ENCODE measurements at places on chromosomes 12 and 14. TPM values are rescaled to one million over a fixed set of nuclear protein-coding genes. Genes with fewer than 3 reads are reported as not detected.

Gene FAM90A1
- 0.20 TPM for total RNA-seq

DNA sequence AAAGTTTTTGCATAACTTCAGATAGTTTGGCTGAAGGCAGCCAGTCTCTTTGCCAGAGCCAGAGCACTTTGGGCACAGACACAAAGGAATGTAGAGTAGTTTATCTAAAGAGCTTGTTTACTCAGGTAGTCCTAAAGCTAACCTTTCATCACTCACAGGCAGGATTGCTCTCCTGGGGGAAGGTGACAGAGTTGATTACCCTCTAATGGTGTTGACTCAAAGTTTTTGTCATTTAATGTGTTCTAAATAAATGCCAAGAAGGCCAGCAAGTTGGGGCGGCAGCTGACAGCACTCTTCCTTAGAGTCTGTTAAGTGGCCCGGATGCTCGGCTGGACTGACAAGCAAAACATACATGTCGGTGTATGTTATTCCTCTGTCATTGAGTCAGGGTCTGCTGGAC, 9.3 kb upstream of the TAS2R46 start:
- peaks cover 11% of the 10 kb centered on the region for H3K36me3 ChIP-seq
- DNase-seq, result no peak
- H3K27ac ChIP-seq, result no peak overlapping the region
- H3K4me1 ChIP-seq, result peaks cover 4% of the 10 kb centered on the region

Gene KIF5A
- total RNA-seq, result 0.93 TPM

DNA sequence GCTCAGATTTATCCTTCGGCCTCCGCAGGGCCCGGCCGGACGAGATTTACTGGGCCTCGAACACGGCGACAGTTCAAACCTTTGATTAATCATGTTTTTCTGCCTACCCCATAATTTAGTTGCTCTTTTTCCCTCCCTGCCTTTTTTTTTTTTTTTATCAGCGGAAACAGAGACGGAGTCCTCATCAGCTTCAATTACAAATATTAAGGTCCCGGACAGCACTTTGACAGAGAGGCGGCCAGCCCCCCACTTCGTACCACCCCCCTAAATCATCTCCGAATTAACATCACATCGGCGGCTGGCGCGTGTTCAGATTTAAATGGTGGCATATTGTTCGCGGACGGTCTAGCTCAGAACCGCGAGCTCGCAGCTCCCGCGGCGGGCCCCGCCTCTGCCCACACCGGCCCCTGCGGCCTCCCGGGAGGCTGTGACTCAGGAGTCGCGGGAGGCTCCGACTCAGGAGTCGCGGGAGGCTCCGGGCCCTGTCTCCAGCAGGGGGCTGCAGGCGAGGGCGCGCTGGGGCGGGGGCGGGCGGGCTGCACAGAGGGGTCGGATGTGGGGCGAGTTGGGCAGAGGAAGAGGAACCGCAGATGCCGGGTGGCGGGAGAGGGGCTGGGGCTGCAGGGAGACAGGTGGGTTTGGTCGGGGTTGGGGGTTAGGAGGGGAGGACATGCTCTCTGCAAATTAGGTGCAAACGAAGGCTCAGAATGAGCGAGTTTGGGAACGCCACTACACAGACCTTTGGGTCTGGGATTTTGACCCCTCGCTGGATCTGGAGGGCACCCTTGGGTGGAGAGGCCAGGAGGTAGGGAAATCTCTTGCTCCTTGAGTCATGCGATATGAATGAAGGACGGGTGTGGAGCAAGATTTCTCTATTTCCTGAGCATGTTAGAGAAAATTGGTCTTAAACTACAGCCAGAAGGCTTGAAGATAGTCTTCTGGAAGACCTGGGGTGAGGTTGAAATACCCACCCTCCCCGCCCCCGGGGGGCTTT, 19.6 kb upstream of the ATP5MC2 start:
- peaks cover 25% of the 10 kb centered on the region for H3K4me1 ChIP-seq
- peak overlapping the region; percentile 26 for H3K4me3 ChIP-seq
- no peak for DNase-seq
- no peaks in the 10 kb centered on the region for H3K36me3 ChIP-seq
- peaks cover 75% of the 10 kb centered on the region for H3K27me3 ChIP-seq

Gene TAS2R50
- 0.73 TPM for total RNA-seq

Gene TBC1D30
- total RNA-seq, result not detected

DNA sequence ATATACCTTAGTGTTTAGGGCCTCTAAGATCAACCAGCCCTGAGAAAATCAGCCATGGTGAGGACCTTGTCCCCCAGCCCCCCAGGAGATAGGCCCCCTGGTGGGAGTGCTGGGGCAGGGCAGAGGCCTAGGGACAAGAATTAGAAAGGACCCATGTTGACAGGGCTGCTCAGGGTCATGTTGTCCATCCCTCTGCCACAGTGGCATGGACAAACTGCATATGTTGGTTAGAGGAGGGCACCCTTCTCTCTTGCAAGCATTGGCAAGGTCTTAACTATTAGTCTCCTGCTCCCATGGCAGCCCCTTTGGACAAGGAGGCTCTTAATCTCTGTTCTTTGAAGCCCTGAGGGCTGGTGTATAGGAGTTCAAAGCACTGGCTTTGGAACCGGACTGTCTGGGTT, 755 bp upstream of the PTPN6 start:
- peaks cover 78% of the 10 kb centered on the region for H3K4me1 ChIP-seq
- peak overlapping the region; percentile 94 for H3K4me3 ChIP-seq
- H3K36me3 ChIP-seq, result peaks cover 39% of the 10 kb centered on the region
- no peak for DNase-seq
- H3K27ac ChIP-seq, result peak overlapping the region; percentile 99

Gene ASPG
- not detected for total RNA-seq

DNA sequence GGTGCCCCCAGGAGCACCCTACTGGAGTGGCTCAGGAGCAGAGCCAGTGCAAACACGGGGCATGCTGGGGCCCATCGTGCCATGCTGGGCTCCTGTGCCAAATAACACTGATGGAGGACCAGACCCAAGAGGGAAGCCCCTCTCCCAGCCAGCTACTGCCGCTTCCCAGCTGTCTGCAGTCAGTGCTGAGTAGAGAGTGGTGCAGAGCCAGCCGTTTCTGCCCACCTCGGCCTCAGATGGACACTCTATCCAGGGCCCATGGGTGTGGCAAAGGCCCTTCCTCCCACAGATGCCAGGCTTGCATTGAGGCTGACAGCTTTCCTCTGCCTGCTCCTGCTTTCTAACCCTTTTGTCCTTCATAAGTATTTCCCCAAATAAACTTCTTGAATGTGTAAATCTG, 13.2 kb downstream of the CLBA1 start:
- H3K4me3 ChIP-seq, result no peak overlapping the region
- H3K4me1 ChIP-seq, result peaks cover under 1% of the 10 kb centered on the region

Gene DPPA3
- total RNA-seq, result not detected

Gene CPNE6
- total RNA-seq, result not detected

GRCh38 chr12:90111791-90112580, 403.3 kb upstream of the ATP2B1 start:
- DNase-seq, result no peak
- H3K4me3 ChIP-seq, result no peak overlapping the region
- H3K36me3 ChIP-seq, result no peaks in the 10 kb centered on the region
- no peaks in the 10 kb centered on the region for H3K27me3 ChIP-seq

Gene CATSPERB
- 2.5 TPM for total RNA-seq

Gene A2ML1
- not detected for total RNA-seq

GRCh38 chr12:107352347-107353081, 259.2 kb upstream of the CRY1 start:
- H3K4me1 ChIP-seq, result peaks cover 36% of the 10 kb centered on the region
- H3K36me3 ChIP-seq, result no peaks in the 10 kb centered on the region
- H3K27me3 ChIP-seq, result no peaks in the 10 kb centered on the region
- no peak for DNase-seq

GRCh38 chr12:98743362-98743953, 98.4 kb downstream of the APAF1 start:
- H3K4me1 ChIP-seq, result peaks cover 48% of the 10 kb centered on the region
- peak overlapping the region; percentile 60 for H3K27ac ChIP-seq
- peak; percentile 63 for DNase-seq
- H3K36me3 ChIP-seq, result no peaks in the 10 kb centered on the region

GRCh38 chr12:3959799-3960560, 86.8 kb upstream of the PARP11 start:
- H3K27ac ChIP-seq, result no peak overlapping the region
- H3K27me3 ChIP-seq, result no peaks in the 10 kb centered on the region
- peaks cover 21% of the 10 kb centered on the region for H3K4me1 ChIP-seq

- H3K27me3 ChIP-seq, result peaks cover 30% of the 10 kb centered on the region
- peak within 1 kb of the TSS; percentile 93 for H3K4me3 ChIP-seq
- H3K36me3 ChIP-seq, result peaks cover 28% of the 10 kb centered on the region
Observed at GRCh38 chr12:54419088-54419887, at the start of gene ITGA5. Gene ITGA5, minus strand, starts transcription at chr12:54419266. Its CDS starts 68 bp downstream, at chr12:54419198.

Gene HSPA2
- 6.8 TPM for total RNA-seq

DNA sequence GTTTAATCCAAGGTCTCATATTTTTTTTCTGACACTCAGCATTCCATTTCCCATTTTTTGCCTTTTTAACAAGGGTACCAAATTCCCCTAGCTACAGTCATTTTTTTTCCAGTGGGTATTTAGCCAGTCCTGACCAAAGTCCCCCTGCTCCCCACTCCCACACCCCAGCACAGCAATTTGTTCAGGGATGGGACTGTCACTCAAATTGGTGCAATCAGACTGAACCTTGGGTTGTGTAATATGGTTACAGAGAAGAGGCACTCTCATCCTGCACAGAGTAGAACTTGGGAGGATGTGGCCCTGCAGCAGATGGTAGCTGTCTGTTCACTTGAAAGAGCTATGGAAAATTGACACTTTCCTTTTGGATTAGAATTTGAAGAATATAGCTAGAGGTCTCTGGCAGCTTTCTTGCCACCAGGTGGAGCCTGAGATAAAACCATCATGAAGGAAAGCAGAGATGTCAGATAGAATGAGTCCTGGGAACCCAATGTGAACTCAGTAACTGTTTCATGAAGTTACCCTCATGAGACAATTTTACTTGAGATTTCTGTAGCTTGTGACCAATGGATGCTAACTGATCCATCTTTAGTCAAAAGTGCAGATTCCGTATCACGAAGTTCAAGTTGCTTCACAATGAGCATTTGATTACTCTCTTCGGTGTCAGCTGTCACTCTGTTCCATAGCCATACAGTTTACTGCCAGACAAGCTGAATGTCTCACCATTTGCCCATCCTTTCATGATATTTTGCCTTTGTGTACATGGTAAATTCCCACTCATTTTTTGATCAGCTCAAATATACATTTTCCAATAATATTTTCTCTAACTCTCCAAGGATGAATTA, 394.0 kb upstream of the SYT1 start:
- no peak overlapping the region for H3K27ac ChIP-seq
- H3K27me3 ChIP-seq, result no peaks in the 10 kb centered on the region
- H3K4me1 ChIP-seq, result no peaks in the 10 kb centered on the region
- DNase-seq, result no peak

DNA sequence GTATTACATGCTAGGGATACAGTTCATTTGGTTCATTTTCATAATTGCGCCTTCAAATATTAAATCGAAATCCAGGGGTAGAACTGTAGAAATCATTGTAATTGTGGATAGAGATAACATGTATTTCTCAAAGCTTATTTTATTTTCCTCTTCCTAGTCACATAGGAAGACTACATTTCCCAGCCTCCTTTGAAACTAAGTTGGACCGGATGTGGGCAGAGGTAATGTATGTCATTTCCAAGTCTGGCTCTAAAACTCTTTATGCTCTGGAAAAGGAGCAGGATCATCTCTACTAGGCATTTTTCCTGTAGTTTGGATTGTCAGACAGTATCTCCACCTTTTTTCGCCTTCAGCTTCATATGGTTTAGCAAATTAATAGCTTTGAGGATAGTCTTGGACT, 70.1 kb upstream of the CRY1 start:
- no peaks in the 10 kb centered on the region for H3K36me3 ChIP-seq
- H3K4me3 ChIP-seq, result no peak overlapping the region
- no peak overlapping the region for H3K27ac ChIP-seq

DNA sequence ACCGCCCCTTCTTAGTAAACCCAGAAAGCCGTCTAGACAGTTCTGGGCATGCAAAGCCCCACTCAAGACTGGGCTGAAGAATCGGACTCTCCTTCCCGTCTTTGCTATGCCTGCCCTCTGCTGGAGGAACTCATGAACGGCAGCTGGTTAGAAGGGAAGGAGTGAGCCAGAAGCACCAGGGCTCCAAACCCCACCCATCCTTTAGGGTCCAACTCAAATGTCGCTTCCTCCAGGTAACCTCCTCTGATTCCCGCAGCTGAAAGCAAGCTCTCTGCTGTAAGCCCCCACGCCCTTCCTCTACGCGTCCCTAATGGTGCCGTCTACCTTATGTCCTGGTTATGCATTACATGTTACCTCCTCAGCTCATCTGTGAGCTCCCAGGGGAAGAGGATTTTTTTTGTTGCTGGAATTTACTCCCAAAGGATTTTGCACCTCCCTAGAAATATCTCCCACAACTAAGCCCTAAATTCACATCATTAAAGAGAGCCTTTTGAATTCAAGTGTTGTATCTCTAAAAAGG, 59.0 kb upstream of the SCN8A start:
- peak; percentile 77 for DNase-seq
- no peaks in the 10 kb centered on the region for H3K36me3 ChIP-seq
- no peak overlapping the region for H3K27ac ChIP-seq
- peaks cover 32% of the 10 kb centered on the region for H3K27me3 ChIP-seq

- no peak overlapping the region for H3K27ac ChIP-seq
- no peaks in the 10 kb centered on the region for H3K27me3 ChIP-seq
- peaks cover 16% of the 10 kb centered on the region for H3K4me1 ChIP-seq
Observed at GRCh38 chr12:49636979-49637755, 13.8 kb downstream of the PRPF40B start.

DNA sequence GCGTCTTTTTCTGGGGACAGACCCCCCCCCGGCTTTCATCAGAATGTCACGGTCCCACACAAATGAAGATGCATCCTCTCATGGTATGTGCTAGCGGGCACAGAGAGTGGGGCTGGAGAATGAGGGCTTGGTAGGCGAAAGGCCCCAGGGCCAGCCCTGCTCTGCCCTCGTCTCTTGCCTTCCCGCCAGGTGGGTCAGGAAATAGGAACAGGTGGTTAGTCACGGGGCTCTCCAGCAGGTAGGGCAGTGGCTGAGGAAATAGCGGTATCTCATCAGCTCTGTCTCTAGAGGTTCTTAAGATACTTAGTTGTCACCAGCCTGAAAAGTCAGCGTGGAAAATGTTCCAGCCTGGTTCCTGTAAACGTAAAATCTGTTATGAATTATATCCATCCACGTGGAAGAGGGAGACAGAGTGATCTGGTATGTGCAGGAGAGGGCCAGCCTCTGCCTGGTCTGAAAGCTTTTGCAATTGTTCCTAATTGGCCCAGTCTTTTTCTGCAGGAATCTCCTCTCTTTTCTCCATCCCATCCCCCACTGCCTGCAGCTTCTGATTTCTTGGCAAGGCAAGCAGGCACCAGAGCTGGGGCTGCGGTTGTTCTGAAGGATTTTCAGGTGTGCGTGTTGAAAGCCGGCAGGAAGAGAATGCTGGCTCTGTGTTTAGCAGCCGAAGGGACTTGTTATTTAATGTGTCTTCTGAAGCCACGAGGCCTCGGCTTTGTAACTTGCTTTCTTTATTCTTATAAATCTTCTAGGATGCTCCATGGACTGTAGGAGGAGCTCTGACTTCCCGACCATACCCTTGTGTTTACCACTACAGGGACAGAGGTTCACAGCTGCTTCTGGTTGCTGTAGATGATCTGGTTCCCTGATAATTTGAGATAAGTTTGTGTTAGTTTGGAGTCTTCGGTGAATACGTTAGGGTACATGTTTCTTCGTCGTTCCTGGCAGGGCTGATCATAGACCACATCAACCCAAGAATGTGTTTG, 131.1 kb downstream of the CACNA1C start:
- no peaks in the 10 kb centered on the region for H3K36me3 ChIP-seq
- H3K27me3 ChIP-seq, result peaks cover 8% of the 10 kb centered on the region
- no peak for DNase-seq
- H3K4me1 ChIP-seq, result no peaks in the 10 kb centered on the region
- no peak overlapping the region for H3K27ac ChIP-seq

- no peaks in the 10 kb centered on the region for H3K36me3 ChIP-seq
- no peaks in the 10 kb centered on the region for H3K27me3 ChIP-seq
- H3K4me3 ChIP-seq, result no peak overlapping the region
- DNase-seq, result no peak
Observed at GRCh38 chr14:68599896-68600610, 192.8 kb downstream of the ZFP36L1 start.

Gene NAV3
- not detected for total RNA-seq
